Gastroesophageal sphincter (tissue), 4 donors: ENCODE measurements at places on chromosomes 2 and 18.

- H3K36me3 ChIP-seq, result no peaks in the 10 kb centered on the region
- H3K27ac ChIP-seq, result no peak overlapping the region
- ATAC-seq, result no peak
- no peak overlapping the region for H3K4me3 ChIP-seq
- no peaks in the 10 kb centered on the region for H3K27me3 ChIP-seq
These were observed 597.3 kb downstream of the ERBB4 start for GRCh38 chr2:211941216-211941747.

- H3K4me1 ChIP-seq, result no peaks in the 10 kb centered on the region
- H3K4me3 ChIP-seq, result no peak overlapping the region
- no peaks in the 10 kb centered on the region for H3K36me3 ChIP-seq
- no peaks in the 10 kb centered on the region for H3K27me3 ChIP-seq
These were observed 65.1 kb upstream of the AFF3 start for GRCh38 chr2:100207411-100207885.

GRCh38 chr2:109268916-109269315 lies 139.9 kb downstream of the SH3RF3 start:
- no peaks in the 10 kb centered on the region for H3K36me3 ChIP-seq
- no peaks in the 10 kb centered on the region for H3K4me1 ChIP-seq
- no peak for ATAC-seq
- H3K4me3 ChIP-seq, result no peak overlapping the region
- no peak overlapping the region for H3K27ac ChIP-seq

- no peak for ATAC-seq
- peaks cover 6% of the 10 kb centered on the region for H3K4me1 ChIP-seq
- H3K4me3 ChIP-seq, result no peak overlapping the region
- no peaks in the 10 kb centered on the region for H3K27me3 ChIP-seq
These were observed 57.6 kb downstream of the SMAD7 start for GRCh38 chr18:48893061-48893607.

DNA sequence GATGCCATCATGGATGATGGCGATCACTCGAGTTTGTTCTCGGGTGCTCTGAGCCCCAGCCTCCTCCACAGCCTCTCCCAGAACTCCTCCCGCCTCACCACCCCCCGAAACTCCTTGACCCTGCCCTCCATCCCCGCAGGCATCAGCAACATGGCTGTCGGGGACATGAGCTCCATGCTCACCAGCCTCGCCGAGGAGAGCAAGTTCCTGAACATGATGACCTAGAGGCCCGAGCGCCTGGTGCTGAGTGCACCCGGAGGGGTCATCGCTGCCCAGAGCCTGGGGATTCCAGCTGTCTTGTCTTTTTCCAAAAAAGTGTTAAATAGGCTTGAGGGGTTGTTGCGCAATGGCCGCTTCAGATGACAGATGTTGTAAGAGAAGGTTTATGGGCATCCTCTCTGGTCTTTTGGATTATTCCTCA lies 254.8 kb downstream of the GLI2 start:
- H3K4me3 ChIP-seq, result no peak overlapping the region
- ATAC-seq, result no peak
- H3K36me3 ChIP-seq, result peaks cover 63% of the 10 kb centered on the region
- no peaks in the 10 kb centered on the region for H3K4me1 ChIP-seq

- no peaks in the 10 kb centered on the region for H3K4me1 ChIP-seq
- H3K36me3 ChIP-seq, result no peaks in the 10 kb centered on the region
- ATAC-seq, result no peak
- H3K27ac ChIP-seq, result no peak overlapping the region
- no peak overlapping the region for H3K4me3 ChIP-seq
These were observed 26.4 kb downstream of the KCNIP3 start for GRCh38 chr2:95323347-95324155.
